ENCODE measurements at places on chromosomes 12 and 14. TPM values are rescaled to one million over a fixed set of nuclear protein-coding genes. Genes with fewer than 3 reads are reported as not detected.

The RPL10L gene
- not detected for total RNA-seq

The MMP19 gene
- 1.7 TPM for total RNA-seq

The BEGAIN gene
- total RNA-seq, result 1.5 TPM

The HCAR2 gene
- not detected for total RNA-seq

DNA sequence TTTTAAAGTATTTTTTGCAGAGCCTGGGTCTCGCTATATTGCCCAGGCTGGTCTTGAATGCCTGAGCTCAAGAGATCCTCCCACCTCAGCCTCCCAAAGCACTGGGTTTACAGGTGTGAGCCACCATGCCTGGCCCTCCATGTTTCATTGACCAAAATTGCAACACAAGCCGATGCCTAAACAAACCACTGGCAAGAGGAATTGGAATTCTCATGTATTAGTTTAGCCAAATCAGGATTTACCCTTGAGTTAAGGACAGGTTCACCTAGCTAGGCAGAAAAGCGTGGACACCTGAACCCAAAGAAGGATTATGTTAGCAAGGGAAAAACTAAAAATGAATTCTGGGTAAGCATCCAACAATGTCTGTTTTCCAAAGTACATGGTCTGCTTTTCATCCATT is 14.6 kb upstream of the METAP2 start:
- H3K27ac ChIP-seq, result no peak overlapping the region
- no peaks in the 10 kb centered on the region for H3K4me1 ChIP-seq
- DNase-seq, result no peak
- H3K4me3 ChIP-seq, result no peak overlapping the region

- H3K27ac ChIP-seq, result no peak overlapping the region
- H3K27me3 ChIP-seq, result no peaks in the 10 kb centered on the region
- no peaks in the 10 kb centered on the region for H3K4me1 ChIP-seq
- H3K36me3 ChIP-seq, result no peaks in the 10 kb centered on the region
Observed at GRCh38 chr14:84975241-84975902, 554.6 kb upstream of the FLRT2 start.

DNA sequence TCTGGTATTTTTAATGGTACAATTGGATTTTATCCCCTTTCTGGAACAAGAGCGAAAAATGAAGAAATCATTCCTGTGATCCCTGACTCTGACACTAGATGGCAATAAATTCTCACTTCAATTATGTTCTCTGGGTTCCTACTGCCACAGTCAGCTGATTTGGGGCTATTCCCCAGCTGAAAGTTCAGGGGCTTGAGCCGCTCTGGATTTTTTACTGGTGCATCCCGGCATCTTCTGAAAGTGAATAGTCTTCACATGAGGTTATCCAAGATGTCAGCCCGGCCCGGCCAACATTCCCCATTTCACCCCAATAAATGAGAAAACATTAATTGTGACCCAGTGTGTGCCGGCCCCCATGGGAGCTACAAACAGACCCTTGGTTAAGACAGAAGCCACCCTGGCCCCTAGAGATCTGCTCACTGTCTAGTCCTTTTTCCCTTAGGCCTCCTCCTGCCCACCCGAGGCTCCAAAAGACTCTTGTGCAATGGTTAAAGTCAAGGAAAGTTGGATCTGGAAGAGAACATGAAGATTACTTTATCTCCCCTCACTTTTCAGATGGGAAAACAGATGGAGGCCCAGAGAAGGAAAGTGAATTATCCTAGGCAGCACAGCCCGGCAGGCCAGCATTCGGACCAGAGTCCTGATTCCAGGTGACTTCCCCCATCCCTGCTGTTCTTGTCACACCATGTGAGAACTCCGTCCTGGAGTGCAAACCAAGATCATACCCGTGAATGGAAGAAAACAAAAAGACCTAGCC is 20.8 kb downstream of the CKAP4 start:
- peaks cover 14% of the 10 kb centered on the region for H3K4me1 ChIP-seq
- H3K27ac ChIP-seq, result no peak overlapping the region
- peaks cover 5% of the 10 kb centered on the region for H3K27me3 ChIP-seq
- H3K36me3 ChIP-seq, result no peaks in the 10 kb centered on the region

DNA sequence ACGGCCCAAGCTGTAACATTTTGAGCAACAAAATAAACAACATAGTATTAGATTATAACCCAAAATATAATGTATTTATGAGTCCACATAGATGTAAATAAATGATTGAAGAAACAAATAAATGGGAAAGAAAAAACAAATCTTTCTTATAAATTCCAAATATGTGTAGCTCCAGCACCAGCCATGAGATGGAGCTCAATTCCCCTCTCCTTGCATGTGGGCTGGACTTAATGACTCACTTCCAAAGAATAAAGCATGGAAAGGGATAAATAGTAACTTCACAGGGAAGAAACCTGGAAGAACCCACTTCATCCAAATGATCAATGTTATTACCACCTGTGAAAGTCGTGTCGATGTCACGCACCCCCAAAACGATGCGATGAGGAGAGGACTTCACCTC is 158.8 kb downstream of the RPAP3 start:
- no peak overlapping the region for H3K4me3 ChIP-seq
- no peak overlapping the region for H3K27ac ChIP-seq
- no peaks in the 10 kb centered on the region for H3K36me3 ChIP-seq
- H3K4me1 ChIP-seq, result peaks cover 5% of the 10 kb centered on the region
- no peaks in the 10 kb centered on the region for H3K27me3 ChIP-seq
- DNase-seq, result no peak

The EXOC3L4 gene
- not detected for total RNA-seq

- H3K4me3 ChIP-seq, result no peak overlapping the region
- no peak overlapping the region for H3K27ac ChIP-seq
- peaks cover 71% of the 10 kb centered on the region for H3K36me3 ChIP-seq
- H3K27me3 ChIP-seq, result no peaks in the 10 kb centered on the region
- H3K4me1 ChIP-seq, result peaks cover 49% of the 10 kb centered on the region
- no peak for DNase-seq
Observed at GRCh38 chr12:47234576-47235141, 154.9 kb upstream of the AMIGO2 start.

The PDE3A gene
- total RNA-seq, result not detected

DNA sequence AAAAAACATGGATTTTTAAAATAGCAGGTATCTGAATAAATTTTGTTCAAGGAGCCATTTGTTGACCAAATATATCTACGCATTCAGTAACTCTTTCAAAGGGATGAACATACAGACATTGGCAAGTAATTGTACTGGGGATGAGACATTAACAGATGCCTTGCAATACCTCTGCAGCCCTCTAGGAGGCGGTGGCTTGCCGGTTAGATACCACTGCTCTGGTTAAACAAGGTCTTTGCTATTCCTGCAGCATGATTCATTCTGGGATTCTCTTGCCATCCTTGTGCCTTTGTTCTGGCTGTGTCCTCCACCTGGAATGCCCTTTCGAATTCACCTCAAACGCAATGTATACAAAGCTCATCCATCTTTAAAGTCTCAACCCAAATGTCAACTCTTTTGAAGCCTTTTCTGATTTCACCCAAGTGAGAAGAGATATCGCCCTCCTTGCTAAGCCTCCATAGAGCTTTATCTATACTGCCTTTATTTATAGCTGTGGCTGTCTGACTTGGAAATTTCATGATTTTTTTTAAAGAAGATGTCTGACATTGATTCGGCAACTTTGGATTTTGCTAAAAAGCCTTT is 131.0 kb upstream of the SRRM4 start:
- H3K27ac ChIP-seq, result no peak overlapping the region
- H3K27me3 ChIP-seq, result no peaks in the 10 kb centered on the region
- no peak overlapping the region for H3K4me3 ChIP-seq

DNA sequence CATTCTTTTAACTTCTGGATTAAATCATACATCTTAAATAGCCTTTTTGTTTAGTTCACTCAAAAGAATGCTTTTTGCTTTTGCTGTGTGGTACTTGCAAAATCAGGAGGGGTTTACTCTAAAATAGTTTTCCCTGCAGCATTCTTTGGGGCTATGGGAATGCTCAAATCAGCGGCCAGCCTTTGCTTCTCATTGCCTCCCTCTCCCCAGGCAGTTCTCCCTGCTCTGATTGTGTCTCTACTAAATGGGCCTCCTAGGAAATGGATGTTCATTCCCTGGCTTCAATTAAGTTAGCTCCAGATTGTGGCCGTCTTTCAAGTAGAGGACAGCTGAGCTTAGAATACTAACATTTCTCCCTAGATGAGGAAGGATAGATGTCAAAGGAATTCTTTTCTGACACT is 4.4 kb downstream of the TULP3 start:
- no peak overlapping the region for H3K27ac ChIP-seq
- H3K4me3 ChIP-seq, result no peak overlapping the region
- no peak for DNase-seq
- peaks cover 14% of the 10 kb centered on the region for H3K4me1 ChIP-seq

The PTPRQ gene
- not detected for total RNA-seq

DNA sequence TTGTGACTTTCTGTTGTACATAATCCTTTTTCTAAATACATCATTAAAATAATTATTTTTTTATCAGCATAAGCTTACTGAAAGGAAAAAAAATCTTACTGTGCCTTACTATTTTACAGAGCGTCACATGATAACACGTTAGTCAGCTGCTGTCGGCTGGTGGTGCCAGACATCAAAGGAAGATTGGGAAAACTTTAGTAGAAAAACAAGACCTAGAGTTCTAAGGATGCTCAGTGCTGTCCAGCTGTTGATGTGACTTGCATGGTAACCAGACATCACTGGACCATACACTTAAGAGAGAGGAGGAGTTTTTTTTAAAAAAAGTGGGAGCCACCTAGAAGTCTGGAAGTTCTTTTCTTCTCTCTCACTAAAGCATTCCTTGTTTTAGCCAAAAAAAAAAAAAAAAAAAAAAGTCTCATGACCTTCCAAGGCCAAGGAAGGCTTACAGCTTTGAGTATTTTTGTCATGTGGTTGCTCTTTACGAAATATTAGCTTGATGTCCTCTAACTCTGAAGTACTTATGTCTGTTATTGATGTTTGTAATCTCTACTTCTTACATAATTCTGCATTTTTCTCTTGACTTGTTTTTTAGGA is 4.5 kb downstream of the RASSF8 start:
- H3K36me3 ChIP-seq, result no peaks in the 10 kb centered on the region
- H3K27ac ChIP-seq, result no peak overlapping the region
- no peak for DNase-seq
- no peak overlapping the region for H3K4me3 ChIP-seq
- H3K4me1 ChIP-seq, result peaks cover 9% of the 10 kb centered on the region
- H3K27me3 ChIP-seq, result peaks cover 45% of the 10 kb centered on the region
